NCI-H1417 treated with DMSO at 0.1 percent for 48 hours (cell line): ENCODE measurements at places on chromosomes 1 and 21.
A peak's percentile ranks its signal among the peaks of the same experiment; 100 is the strongest.

- DNase-seq = no peak
Observed at GRCh38 chr21:26819740-26820324, 25.4 kb downstream of the ADAMTS1 start.

GRCh38 chr1:247268390-247269045 lies 12.6 kb downstream of the VN1R5 start:
- no peak for DNase-seq

DNA sequence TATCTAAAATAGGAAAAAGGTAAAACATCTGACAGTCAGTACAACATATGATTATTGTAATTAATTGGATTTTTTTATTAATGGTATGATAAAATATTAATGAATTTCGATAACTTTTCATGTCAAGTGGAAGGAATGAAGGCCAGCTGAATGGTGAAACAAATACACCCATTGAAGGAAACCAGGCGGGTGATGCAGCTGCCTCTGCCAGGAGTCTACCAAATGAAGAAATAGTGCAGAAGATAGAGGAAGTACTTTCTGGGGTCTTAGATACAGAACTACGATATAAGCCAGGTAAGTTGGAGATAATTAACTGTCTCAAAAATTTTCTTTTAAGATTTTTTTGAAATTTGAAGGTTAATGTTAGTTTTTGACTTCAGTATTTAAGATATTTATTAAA lies 3.2 kb downstream of the SON start:
- DNase-seq = no peak

- no peak for DNase-seq
Observed at GRCh38 chr1:158095737-158096335, 84.9 kb upstream of the CD1D start.

GRCh38 chr1:213335084-213335483 lies 284.0 kb downstream of the RPS6KC1 start:
- peak; percentile 91 for DNase-seq

GRCh38 chr1:224795591-224795990 lies 133.9 kb upstream of the DNAH14 start:
- DNase-seq = no peak
